ENCODE measurements at places on chromosomes 7 and 10.

- no peak for DNase-seq
Observed at GRCh38 chr7:151402029-151402835, 7.6 kb downstream of the WDR86 start.

DNA sequence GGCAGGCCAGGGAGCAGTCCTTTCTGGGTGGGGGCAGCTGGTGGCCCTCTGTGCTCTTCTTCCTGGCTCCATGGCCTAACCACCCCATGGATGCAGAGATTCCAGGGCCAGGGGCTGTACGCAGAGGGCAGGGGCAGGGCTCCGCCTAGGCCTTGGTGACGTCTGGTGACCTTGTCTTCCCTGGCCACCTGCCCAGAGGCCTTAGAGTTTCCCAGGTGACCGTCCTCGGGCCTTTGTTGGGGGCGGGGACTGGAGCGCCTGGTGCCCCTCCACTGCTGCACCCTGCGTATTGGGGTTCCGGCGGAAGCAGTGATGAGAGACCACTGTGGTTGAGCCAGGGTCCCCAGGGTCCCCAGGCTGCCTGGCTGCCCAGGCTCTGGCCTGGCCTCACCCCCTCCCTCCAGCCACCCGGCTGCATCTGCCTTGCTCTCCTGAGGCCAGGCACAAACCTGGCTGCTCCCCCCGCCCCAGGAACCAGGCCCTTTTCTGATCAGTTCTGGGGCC lies 10.3 kb downstream of the PWWP2B start:
- no peak for DNase-seq

DNA sequence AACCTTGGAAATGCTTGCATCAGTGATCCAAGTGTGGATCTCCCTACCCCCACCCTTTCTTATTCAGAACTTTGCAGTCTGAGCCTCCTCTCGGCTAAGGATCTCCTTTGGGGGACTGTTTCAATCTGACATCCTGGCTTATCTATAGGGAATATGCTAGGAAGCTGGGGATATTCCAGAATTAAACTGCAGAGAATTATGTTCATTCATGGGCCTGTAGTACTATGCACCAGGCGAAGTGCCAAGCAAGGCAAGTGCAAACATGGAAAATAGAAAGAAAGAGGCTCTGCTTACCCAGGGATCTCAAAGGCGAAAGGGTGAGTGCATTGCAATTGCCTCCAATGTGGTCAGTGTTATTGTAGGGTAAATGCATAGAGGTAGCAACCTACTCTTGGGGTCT lies 96.5 kb downstream of the CACNB2 start:
- DNase-seq, result no peak

DNA sequence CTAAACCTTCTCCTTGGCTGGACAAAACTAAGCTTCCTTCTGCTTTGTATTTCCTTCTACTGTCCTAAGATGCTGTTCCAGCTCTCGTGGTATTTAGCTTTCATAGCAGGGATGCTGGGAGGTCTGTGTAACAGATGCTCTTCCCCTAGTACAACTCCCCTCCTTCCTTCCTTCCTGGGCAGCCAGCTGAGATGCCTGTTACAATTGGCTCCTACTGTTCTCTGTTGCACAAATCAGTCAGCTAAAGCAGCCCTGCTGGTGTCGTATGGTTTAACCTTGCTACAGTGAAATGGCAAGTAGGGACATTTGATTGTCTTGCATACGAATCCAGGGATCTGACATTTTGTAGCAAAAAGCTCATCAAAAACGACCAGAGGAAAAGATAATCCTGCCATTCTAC lies 143.8 kb downstream of the ARHGAP21 start:
- DNase-seq, result no peak

- no peak for DNase-seq
Observed at GRCh38 chr10:86289577-86289868, 77.1 kb downstream of the GRID1 start.

DNA sequence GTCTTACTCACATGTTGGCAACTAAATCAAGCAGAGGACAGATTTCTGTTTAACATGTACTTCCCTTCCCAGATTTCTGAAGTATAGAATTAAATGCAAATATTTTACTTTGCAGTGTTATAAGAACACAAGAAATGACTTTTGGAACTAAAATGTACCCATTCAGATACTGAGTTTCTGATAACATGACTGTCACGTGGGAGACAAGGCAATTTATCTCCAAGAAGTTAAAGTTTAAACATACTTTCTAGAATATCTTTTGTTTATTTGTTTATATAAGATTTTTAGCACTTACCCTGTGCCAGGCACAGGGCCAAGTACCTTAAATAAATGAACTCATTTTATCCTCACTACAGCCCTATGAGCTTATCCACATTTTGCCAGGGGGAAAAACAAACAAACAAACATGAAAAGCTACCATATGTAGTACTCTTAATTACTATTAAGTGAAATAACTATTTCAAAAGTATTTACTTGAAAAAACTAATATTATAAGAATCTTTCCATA lies 807.1 kb upstream of the KCND2 start:
- no peak for DNase-seq

- DNase-seq, result no peak
Observed at GRCh38 chr10:51733057-51733456, 33.7 kb upstream of the CSTF2T start.

DNA sequence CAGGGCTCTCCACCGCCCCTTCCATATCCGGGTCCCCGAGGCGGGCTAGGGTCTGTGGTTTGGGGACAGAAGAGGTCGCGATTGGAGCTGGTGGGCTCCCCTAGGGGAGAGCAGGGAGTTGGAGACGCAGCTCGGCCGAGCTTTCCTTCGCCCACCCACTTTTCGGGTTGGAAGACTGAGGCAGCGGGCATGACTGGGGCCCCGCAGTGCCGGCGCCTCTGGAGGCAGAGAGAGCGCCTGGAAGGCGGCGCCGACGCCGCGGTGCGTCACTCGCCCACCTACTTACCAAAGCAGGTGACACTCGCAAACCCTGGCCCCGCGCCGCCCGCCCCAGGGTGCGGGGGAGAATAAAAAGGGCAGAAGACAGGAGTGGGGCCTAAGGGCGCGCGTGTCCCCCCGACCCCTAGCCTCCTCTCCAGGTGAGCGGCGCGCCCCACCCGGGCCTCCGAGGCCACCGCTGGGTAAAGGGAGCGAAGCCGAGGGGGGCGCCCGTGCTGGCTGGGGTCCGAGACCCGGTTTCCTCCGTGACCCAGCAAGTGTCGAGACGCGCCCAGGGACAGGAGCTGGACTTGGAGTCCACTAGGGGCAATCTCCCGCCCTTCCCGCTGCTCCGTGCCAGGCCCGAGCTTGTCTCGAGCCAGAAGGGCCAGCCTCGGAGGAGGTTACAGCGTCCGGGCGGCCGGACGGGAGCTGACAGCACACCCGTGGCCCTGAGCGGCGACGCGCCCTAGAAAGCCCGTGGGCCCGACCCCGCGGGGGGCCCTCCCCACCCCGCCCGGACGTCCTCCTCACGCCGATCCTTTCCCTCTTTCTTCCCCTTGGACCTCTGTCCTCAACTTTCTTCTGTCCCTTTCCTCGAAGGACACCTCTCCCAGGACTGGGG lies 34.4 kb upstream of the GRID1 start:
- peak; percentile 47 for DNase-seq

- no peak for DNase-seq
Observed at GRCh38 chr10:59872892-59873463, 33.4 kb downstream of the CCDC6 start.

DNA sequence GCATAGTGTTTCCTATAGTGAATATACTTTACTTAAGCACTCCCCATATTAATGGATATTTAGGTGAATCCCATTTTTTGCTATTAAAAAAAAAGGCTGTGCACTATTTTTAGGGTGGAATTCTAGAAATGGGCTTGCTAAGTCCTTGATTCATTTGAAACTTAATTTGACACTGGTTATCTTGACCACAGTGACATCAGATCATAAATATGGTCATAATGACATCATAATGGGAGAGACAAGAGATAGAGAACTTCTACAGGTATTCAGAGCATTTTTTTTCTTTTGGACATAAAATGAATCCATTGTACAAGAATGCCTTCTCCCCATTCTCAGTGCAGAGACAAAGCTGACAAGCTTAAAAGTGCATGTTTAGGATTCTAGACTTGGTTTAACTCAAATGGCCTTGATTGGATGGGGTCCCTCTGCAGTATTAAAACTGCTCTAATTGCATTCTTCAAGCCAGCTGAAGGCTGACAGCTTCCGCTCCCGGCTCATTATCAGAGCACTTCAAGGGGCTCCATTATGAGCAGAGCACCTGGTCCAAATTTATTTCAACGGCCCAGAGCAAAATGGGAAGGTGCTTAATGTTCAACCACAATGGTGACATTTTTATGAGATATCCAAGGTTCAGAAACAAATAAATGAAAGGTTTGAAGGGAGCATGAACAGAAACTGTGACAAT lies 104.8 kb downstream of the JAZF1 start:
- DNase-seq, result no peak

DNA sequence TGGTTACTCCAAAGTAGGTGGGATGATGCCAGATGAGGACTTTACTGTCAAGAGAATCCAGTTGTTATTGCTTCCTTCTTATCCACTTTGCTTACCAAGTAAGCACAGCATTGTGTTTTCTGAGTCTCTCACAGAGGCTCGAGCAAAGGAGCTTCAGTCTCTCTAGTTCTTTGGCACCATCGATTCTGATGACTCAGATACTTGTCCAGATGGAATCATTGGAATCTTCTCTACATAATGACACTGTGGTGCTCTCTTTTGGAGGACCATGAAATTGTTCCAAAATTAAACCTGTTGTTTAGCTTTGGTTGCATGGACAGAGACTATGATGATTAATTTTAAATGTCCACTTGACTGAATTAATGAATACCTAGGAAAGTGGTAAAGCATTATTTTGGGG lies 132.6 kb downstream of the NXPH1 start:
- no peak for DNase-seq

DNA sequence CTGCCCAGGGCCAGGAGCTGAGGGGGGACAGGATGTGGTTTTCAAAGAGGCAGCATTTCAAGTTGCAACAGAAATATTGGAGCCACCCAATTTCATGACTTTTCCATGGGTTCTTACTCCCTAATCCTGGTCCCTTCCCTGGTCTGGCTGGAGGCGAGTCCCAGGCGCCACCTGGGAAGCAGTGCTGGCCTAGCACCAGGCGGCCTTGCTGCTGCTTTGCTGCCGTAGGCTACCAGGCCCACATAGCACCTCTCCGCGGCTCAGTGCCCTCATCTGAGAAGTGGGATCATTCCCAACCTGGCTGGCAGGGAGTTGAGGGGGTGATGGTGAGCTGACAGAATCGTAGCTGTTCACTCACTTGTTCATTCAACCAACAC lies 33.7 kb downstream of the ZMIZ1 start:
- no peak for DNase-seq

GRCh38 chr7:138000081-138000701 lies 1.7 kb downstream of the CREB3L2 start:
- DNase-seq, result no peak

GRCh38 chr7:93799750-93800357 lies 90.7 kb downstream of the TFPI2 start:
- no peak for DNase-seq

DNA sequence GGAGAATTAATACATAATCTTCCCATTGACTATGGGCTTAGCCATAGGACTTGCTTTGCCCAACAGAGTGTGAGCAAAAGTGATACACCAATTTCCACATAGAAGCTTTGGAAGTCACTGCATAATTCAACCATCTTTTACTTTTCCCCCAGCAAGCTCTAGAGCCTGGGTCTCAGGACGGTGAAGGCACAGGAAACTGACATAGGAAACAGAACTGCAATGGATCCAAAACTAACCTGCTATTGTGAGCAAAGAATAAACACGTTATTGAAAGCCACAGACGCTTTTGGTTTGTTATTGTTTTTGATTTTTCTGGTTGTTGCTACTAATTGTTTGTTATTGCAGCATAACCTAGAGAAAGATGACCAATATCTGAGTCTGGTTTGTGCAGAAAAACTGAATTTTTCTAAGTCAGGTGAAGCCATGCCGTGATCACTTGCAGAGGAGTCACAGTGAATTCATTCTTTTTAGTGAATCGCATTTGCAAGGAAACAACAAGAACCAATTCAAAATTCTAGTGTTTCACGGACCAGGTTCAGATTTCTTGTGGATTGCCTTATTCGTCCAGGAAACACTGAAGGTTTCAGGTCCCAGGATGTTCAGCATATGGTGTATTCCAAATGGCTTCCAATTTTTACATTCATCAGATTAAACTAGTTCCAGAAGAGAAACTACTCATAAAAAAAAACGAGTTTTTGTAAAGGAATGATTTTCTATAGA lies 52.8 kb downstream of the CUBN start:
- DNase-seq, result no peak

- no peak for DNase-seq
Observed at GRCh38 chr10:60414877-60415585, 25.4 kb upstream of the ANK3 start.

DNA sequence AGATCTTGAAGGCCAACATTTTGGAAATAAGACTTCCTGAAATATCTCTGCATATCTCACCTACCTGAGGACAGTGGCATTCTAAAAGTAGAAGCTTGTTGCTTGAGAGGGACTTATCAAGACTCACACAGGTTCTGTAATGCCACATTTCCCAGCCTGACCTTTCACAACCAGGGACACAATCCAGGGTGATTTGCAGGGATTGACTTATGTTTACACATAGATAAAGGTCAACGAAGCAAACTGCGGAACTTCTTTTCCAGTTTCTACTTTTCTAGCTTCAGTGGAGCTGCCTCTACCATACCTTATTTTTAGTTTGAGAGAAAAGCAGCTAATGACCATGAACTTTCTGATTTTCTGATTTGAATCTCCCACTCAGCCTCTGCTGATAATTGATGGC lies 148.7 kb downstream of the SLC16A9 start:
- DNase-seq, result no peak

Data from activated CD4-positive, alpha-beta T cell treated with anti-CD3 and anti-CD28 coated beads, Interleukin-2, Interleukin-4, amounts not matched to agents 100 ng/mL and 50 ng/mL, durations not matched to agents 16 hours and 8 hours (primary cell).